ENCODE measurements at places on chromosomes 1 and 21. TPM values are rescaled to one million over a fixed set of nuclear protein-coding genes. Genes with fewer than 3 reads are reported as not detected.
A peak's percentile ranks its signal among the peaks of the same experiment; 100 is the strongest.

- peaks cover 17% of the 10 kb centered on the region for H3K4me1 ChIP-seq
- no peak for DNase-seq
- no peak overlapping the region for H3K27ac ChIP-seq
- H3K27me3 ChIP-seq: no peaks in the 10 kb centered on the region
These were observed 22.8 kb downstream of the A3GALT2 start for GRCh38 chr1:33297911-33298622.

- H3K27me3 ChIP-seq: no peaks in the 10 kb centered on the region
- H3K27ac ChIP-seq: no peak overlapping the region
- DNase-seq: no peak
- H3K36me3 ChIP-seq: no peaks in the 10 kb centered on the region
These were observed 59.8 kb downstream of the KIRREL1 start for GRCh38 chr1:158053276-158053675.

GRCh38 chr1:205596876-205597275 lies 34.9 kb downstream of the ELK4 start:
- no peak overlapping the region for H3K4me3 ChIP-seq
- peaks cover 20% of the 10 kb centered on the region for H3K36me3 ChIP-seq
- H3K27ac ChIP-seq: no peak overlapping the region
- H3K27me3 ChIP-seq: no peaks in the 10 kb centered on the region
- DNase-seq: no peak

- no peak overlapping the region for H3K27ac ChIP-seq
- no peak overlapping the region for H3K4me3 ChIP-seq
- peaks cover 2% of the 10 kb centered on the region for H3K27me3 ChIP-seq
- H3K4me1 ChIP-seq: no peaks in the 10 kb centered on the region
- DNase-seq: no peak
These were observed 403.9 kb downstream of the PCP4 start for GRCh38 chr21:40271164-40271563.

DNA sequence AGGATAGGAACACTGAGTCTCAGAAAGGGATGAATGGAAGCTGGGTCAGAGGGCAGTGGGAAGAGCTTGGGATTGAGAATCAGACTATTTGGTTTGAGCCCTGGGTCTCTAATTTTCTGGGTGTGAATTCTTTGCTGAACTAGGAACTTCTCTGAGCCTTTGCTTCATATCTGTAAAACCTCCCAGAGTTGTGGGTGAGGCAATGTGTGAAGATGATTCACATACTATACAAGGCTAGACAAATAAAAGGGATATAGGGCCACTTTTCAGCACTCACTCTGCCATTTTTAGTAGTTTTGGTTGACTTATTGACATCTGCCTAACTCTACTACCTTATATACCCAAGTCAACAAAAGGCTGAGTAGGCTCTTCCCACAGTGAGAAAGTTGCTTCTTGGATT lies 77.7 kb upstream of the JUN start:
- DNase-seq: no peak
- H3K27ac ChIP-seq: no peak overlapping the region
- H3K4me1 ChIP-seq: peaks cover 36% of the 10 kb centered on the region
- H3K36me3 ChIP-seq: no peaks in the 10 kb centered on the region
- H3K27me3 ChIP-seq: no peaks in the 10 kb centered on the region

GRCh38 chr1:31615414-31615813 lies 2.1 kb upstream of the HCRTR1 start:
- no peaks in the 10 kb centered on the region for H3K36me3 ChIP-seq
- H3K27me3 ChIP-seq: peaks cover 32% of the 10 kb centered on the region
- no peak overlapping the region for H3K4me3 ChIP-seq
- no peak overlapping the region for H3K27ac ChIP-seq
- no peak for DNase-seq
- H3K4me1 ChIP-seq: peaks cover 2% of the 10 kb centered on the region

GRCh38 chr1:223712850-223713474 lies 623 bp downstream of the CAPN2 start:
- no peaks in the 10 kb centered on the region for H3K27me3 ChIP-seq
- peak overlapping the region; percentile 75 for H3K4me3 ChIP-seq
- DNase-seq: peak; percentile 57

DNA sequence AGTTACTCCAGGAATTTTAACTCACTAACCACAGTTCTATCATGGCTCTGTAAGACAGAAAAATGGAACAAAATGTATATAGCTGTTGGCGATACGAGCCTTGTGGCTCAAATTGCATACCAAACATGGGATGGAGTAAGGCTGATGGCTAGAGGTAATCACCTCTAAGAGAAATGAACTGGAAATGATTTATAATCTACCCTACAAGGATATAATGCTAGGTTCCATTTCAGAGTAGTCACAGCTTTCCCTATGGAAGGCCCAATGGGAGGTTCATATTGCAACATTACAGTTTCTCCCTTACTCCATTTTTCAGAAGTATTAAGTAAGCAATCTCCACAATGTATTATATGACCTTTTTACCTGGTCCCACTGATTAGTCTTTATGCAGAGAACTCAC lies 61.6 kb downstream of the EDEM3 start:
- H3K4me3 ChIP-seq: no peak overlapping the region
- H3K36me3 ChIP-seq: peaks cover 6% of the 10 kb centered on the region
- no peaks in the 10 kb centered on the region for H3K27me3 ChIP-seq
- H3K27ac ChIP-seq: no peak overlapping the region
- no peak for DNase-seq

- no peak overlapping the region for H3K27ac ChIP-seq
- no peaks in the 10 kb centered on the region for H3K27me3 ChIP-seq
These were observed 2.4 kb upstream of the C1orf159 start for GRCh38 chr1:1118011-1118875.

- no peak for DNase-seq
- H3K27me3 ChIP-seq: peaks cover 52% of the 10 kb centered on the region
- H3K4me3 ChIP-seq: peak overlapping the region; percentile 69
- no peak overlapping the region for H3K27ac ChIP-seq
- H3K36me3 ChIP-seq: no peaks in the 10 kb centered on the region
These were observed 784 bp upstream of the KCND3 start for GRCh38 chr1:111990026-111990877.

- peaks cover under 1% of the 10 kb centered on the region for H3K36me3 ChIP-seq
- peak; percentile 40 for DNase-seq
- H3K27ac ChIP-seq: peak overlapping the region; percentile 75
- H3K4me1 ChIP-seq: peaks cover 39% of the 10 kb centered on the region
These were observed 28.3 kb upstream of the RCSD1 start for GRCh38 chr1:167601442-167602383.

- H3K27ac ChIP-seq: no peak overlapping the region
- H3K4me1 ChIP-seq: peaks cover 36% of the 10 kb centered on the region
- H3K36me3 ChIP-seq: peaks cover 22% of the 10 kb centered on the region
- H3K4me3 ChIP-seq: no peak overlapping the region
These were observed 34.9 kb downstream of the DUSP10 start for GRCh38 chr1:221706876-221707582.

DNA sequence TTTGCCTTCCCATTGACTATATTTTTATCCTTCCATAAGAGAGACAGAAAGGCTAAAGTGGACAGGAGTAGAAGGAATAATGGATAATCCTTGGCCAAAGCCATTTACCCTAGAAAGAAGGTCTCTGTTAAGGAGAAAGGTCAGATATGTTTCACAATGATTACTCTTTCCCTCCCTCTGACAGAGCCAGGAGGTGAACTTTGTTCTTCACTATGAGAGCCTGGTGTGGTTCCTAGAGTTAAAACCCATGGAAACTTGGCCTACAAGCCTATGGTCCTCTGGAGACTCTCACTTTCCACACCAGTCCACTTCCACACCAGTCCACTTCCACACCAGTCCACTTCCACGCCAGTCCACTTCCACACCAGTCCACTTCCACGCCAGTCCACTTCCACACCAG lies 479.9 kb upstream of the ZP4 start:
- H3K4me3 ChIP-seq: no peak overlapping the region
- no peaks in the 10 kb centered on the region for H3K27me3 ChIP-seq
- H3K4me1 ChIP-seq: no peaks in the 10 kb centered on the region
- no peak overlapping the region for H3K27ac ChIP-seq
- DNase-seq: no peak
- no peaks in the 10 kb centered on the region for H3K36me3 ChIP-seq

DNA sequence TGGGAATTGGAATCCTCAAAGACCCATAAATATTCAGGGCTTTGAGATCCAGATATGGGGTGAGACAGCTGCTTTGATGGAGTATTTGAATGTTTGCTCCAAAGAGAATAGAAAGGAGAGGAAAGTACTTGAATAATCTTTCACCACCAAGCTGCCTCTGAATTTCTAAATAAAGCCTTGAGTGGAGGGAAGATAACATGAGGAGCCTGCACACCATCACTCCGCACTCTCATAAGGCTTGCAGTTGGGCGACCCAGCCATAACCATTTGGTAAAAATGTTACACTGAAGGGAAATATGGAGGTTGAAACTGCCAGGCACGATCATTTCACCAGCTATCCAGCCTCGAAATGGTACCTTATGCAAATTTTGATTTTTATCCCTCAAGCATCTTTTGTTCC lies 38.4 kb downstream of the VCAM1 start:
- no peak for DNase-seq
- no peaks in the 10 kb centered on the region for H3K36me3 ChIP-seq
- no peak overlapping the region for H3K4me3 ChIP-seq

- no peak for DNase-seq
- no peak overlapping the region for H3K27ac ChIP-seq
- H3K27me3 ChIP-seq: no peaks in the 10 kb centered on the region
- no peak overlapping the region for H3K4me3 ChIP-seq
These were observed 19.6 kb downstream of the SON start for GRCh38 chr21:33562389-33562788.

DNA sequence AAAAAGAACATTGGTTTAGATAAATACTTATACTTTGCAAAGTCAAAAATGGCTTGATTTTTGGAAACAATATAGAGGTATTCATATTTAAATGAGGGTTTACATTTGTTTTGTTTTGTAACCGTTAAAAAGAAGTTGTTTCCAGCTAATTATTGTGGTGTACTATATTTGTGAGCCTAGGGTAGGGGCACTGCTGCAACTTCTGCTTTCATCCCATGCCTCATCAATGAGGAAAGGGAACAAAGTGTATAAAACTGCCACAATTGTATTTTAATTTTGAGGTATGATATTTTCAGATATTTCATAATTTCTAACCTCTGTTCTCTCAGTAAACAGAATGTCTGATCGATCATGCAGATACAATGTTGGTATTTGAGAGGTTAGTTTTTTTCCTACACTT lies 65.3 kb upstream of the SAMD13 start:
- DNase-seq: no peak
- H3K4me1 ChIP-seq: no peaks in the 10 kb centered on the region
- no peak overlapping the region for H3K4me3 ChIP-seq
- peaks cover 53% of the 10 kb centered on the region for H3K36me3 ChIP-seq
- H3K27ac ChIP-seq: no peak overlapping the region
- H3K27me3 ChIP-seq: no peaks in the 10 kb centered on the region

DNA sequence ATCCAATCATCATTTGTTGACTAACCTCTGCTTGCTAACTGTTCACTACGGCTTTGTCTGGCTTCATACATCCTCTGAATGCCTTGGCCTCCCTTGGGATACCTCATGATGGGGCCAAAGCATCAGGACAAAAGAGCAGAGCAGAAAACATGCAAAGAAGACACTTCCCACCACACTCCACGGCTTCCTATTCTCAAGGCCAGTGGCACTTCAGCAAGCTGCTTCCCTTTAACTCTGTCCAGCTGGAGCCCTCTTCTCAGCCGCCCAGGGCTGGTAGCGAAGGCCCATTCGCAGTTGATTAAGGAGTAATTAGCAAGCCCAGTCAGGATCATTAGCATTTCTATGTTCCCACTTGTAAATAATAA lies 224.3 kb upstream of the FGGY start:
- no peaks in the 10 kb centered on the region for H3K27me3 ChIP-seq
- H3K27ac ChIP-seq: peak overlapping the region; percentile 61
- no peak for DNase-seq
- no peaks in the 10 kb centered on the region for H3K36me3 ChIP-seq
- H3K4me1 ChIP-seq: peaks cover 23% of the 10 kb centered on the region

DNA sequence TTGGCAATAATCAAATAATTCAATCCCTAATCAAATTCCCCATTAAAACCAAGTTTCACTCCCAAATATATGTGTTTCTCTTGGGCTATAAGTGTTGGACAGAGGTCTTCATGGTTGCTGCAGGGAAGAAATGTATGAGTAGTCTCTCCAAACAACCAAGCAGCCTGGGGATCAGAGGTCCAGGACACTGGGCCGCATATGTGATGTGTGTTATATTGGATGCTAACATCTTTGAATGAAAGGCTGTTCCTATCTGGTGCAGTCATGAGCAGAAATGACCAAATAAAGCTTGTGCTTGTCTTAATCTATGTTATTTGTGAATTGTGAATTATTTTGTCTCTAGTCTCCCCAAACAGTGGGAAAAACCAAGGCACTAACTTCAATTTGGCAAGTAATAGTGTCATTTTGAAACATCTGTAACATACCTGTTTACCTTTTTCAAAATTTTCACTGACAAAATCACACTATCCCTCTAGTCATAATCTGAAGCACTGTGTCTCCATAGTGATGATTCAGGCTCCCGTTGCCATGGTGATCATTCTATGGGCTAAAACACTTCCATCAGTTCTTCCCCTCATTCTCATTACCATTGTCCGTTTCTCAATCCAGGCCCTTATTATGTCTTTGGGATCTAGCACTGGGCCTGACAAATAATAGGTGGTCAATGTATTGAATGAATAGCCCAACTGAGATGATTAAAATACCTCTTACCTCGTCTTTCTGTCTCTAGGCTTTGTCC lies 12.5 kb upstream of the TADA1 start:
- H3K27me3 ChIP-seq: peaks cover 18% of the 10 kb centered on the region
- H3K4me1 ChIP-seq: peaks cover 3% of the 10 kb centered on the region
- H3K4me3 ChIP-seq: no peak overlapping the region

GRCh38 chr1:156766298-156767100 lies 836 bp upstream of the PRCC start:
- H3K4me3 ChIP-seq: no peak overlapping the region
- H3K27me3 ChIP-seq: no peaks in the 10 kb centered on the region
- H3K4me1 ChIP-seq: peaks cover 36% of the 10 kb centered on the region
- no peak overlapping the region for H3K27ac ChIP-seq

DNA sequence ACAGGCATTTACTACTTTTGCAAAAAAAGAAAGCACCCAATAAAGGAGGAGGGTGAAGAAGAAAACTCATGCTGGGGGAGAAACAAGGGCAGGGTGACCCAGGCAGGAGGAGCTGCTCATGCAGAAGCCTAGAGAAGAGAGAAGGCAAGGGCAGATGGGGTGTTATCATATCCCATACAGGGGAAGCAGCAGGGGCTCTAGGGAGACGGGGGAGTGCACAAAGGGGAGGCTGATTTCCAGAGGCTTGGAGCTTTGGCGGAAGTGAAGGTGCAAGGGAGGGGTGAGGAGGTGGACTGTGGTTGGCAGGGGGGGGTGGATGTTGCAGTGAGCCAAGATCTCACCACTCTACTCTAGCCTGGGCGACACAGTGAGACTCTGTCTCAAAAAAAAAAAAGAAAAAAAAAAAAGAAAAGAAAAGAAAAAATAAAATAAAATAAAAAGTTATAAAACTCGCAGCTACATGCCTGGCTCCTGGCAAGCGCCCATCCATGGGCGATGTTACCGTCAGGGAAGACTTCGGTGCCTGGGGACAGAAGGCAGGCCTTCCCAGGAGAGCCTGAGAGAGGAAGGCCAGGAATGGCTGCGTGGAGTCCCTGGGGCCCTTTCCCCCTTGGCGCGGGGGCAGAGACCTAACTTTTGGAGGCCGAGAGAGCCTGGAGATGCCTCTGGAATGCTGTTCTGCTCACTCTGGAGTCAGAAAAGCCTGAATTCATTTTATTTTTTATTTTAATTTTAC lies 3.3 kb upstream of the FCN3 start:
- H3K4me3 ChIP-seq: no peak overlapping the region
- no peaks in the 10 kb centered on the region for H3K27me3 ChIP-seq
- H3K36me3 ChIP-seq: no peaks in the 10 kb centered on the region

The RAB25 gene
- 1.3 TPM for total RNA-seq

The ANKRD35 gene
- total RNA-seq: 0.19 TPM

The SKI gene
- 25.5 TPM for total RNA-seq

The SH3D21 gene
- total RNA-seq: 2.3 TPM

The PUM1 gene
- 84.9 TPM for total RNA-seq

The UBXN10 gene
- 0.33 TPM for total RNA-seq

The LRRC53 gene
- total RNA-seq: not detected

The TGFB2 gene
- total RNA-seq: 0.14 TPM

The HSPG2 gene
- total RNA-seq: 4.5 TPM

The LRRC71 gene
- total RNA-seq: not detected
